CD4-positive, alpha-beta T cell treated with Interleukin-17A for 4 hours (primary cell): ENCODE measurements at places on chromosomes 1 and 21.
A peak's percentile ranks its signal among the peaks of the same experiment; 100 is the strongest.

DNA sequence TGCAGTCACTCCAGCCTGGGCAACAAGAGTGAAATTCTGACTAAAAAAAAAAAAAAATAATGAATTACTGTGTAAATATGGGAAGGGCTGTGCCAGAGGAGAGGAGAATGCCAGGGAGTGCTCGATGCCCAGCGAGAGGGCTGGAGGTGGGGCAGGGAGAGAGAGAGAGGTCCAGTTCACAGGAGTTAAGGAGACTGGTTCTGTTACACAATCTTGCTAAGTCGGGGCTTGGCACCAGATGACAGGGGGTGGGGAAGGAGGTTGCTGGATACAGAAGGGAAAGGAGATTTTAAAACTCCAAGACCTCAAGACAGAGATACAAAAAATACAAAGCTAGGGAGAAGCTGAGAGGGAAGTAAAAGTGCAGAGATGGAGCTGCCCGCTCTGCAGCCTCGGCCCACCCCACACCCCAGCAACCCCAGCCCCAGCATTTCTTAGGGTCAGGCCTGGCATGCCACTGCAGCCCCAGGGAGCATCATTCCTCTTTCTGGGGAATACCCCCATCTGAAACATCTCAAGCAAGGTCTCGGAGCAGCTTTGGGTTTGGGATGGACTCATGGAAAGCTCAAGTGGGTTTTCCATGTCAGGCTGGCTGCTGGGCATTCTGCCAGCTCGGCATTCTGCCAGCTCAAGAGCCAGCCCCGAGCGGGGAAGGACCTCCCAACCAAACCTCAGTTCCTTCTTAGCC is 991 bp downstream of the SELENBP1 start:
- no peak for DNase-seq

DNA sequence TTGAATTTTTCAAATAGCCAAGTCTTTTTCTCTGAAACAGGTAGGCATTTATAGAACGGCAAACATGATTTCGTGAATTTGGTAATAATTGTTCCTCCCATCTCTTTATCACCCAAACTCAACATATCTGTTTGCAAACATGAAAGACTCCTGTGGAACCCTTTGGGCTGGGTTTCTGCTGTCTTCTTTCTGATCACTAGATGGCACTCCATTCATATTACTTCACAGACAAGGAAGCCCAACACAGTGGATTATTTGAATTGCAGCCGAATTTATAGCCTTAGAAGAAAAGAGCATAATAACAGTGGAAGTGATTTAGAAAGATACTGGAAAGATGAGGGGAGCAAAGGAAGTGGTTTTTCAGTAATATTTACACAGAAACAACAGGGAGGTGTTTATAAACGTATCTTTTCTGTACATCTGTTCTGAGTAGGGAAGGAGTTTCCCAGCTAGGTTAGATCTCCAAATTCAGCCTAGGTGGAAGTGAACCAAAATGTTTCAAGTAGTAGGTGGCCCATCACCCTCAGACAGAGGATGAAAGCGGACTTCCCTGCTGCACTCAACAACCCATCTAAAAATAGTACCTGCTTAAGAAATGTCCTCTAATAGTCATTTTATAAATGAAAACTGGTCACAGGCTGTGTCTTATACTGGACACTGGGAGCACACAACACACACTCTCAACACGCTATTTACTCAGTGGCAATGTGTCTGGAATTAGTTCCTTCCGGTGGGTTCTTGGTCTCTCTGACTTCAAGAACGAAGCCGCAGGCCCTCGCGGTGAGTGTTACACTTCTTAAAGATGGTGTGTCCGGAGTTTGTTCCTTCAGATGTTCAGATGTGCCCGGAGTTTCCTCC is 67.6 kb downstream of the MAP3K21 start:
- peak; percentile 9 for DNase-seq

- DNase-seq, result no peak
Observed at GRCh38 chr1:84899969-84900368, 7.0 kb upstream of the LPAR3 start.

- DNase-seq, result no peak
Observed at GRCh38 chr1:169118227-169118626, 11.7 kb downstream of the ATP1B1 start.

DNA sequence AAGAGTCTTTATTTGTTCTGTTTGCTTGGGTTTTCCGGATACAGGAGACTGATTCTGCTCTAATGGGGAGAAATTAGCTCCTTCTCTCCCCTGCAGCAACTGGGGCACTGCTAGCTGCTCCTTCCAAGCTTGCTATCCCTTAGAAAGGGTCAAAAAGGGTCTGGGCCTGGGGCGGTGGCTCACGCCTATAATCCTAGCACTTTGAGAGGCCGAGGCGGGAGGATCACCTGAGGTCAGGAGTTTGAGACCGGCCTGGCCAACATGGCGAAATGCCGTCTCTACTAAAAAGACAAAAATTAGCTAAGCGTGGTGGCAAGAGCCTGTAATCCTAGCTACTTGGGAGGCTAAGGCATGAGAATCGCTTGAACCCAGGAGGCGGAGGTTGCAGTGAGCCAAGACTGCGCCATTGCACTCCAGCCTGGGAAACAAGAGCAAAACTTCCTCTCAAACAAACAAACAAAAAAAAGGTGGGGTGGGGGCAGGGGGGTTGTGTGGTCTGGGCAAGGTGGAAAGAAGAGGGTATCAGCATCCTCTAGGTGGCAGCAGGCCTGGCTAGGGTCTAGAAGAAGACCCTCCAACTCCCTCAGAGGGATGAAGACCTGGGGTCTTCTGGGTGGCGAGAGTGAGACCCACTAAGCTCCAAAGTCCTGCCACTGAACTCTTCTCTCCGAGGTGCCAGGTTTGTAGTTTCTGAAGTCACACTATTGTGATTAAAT is 15.4 kb upstream of the TBX15 start:
- DNase-seq, result no peak

DNA sequence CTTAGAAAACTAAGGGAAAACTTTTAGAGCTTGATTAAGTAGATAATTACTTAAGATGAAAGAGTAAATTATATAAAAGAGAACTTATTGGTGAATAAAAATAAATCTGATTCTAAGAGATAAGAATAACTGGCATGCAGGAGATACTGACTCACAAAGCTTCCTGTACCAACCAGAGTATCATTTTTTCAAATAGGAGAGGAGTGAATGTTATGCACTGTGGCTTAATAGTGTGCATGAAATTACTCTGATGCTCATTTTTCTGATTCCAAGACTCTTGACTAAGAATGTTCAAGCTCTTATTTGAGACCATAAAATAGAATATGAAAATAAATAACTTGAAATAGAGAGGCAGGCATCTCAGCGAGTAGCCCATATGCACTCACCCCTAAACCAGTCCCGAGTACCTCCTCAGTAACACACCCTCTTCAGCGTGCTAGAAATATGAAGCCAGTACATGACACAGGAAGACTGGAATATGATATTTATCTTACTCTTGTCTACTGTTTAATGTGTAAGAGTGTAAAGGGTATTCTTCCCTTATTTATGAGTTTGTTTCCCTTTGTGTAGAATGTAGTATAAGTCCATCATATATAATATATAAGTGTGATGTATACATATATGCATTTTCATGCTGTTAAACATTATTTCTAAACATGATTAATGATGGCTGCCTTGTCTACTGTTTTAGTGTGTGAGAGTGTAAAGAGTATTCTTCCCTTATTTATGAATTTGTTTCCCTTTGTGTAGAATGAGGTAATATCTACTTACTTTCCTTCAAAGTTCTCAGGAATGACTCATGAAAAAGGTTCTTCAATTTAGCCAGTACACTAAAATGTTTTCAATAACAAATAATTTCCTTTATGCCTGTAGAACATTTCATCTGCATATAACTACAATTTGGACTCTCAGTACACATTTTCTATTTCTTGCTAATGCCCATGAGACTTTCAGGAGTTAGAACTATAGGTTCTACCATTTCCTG is 99.2 kb upstream of the PALMD start:
- no peak for DNase-seq

DNA sequence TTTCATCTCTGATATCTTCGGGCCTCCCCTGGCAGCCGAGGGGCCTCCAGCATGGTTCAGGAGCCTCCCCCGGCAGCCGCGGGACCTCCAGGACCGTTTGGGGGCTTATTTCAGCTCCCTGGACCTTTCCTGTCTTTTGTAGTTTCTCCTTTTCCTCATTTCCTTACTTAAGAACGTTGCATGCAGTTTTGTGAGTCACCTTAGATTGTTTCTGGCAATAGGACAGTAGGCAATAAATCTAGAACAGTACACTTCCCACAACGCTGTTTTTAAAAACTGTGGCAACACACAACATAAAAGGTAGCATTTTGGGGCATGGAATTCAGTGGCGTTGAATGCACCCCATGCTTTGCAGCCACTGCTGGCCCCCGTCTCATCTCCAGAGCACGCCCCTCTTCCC is 24.4 kb downstream of the FAAP20 start:
- DNase-seq, result no peak

GRCh38 chr1:175750366-175751071 is 7.1 kb upstream of the TNR start:
- no peak for DNase-seq

GRCh38 chr1:94919241-94920030 is 7.5 kb downstream of the CNN3 start:
- no peak for DNase-seq

DNA sequence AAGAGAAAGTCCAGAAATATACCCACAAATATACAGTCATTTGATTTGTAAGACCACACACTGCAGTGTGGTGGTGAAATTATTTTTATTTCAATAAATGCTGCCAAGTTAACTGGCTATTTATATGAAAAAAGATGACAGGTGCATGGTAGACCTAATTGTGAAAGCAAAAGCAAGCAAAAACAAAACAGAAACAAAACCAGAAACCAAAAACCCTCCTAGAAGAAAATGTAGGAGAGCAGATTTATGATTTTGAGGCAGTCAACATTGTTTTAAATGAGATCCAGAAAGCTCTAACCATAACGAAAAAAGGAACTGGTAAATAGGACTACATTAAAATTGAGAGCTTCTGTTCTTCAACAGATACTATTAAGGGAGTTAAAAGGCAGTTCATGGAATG is 303.6 kb downstream of the PRDM2 start:
- DNase-seq, result no peak

DNA sequence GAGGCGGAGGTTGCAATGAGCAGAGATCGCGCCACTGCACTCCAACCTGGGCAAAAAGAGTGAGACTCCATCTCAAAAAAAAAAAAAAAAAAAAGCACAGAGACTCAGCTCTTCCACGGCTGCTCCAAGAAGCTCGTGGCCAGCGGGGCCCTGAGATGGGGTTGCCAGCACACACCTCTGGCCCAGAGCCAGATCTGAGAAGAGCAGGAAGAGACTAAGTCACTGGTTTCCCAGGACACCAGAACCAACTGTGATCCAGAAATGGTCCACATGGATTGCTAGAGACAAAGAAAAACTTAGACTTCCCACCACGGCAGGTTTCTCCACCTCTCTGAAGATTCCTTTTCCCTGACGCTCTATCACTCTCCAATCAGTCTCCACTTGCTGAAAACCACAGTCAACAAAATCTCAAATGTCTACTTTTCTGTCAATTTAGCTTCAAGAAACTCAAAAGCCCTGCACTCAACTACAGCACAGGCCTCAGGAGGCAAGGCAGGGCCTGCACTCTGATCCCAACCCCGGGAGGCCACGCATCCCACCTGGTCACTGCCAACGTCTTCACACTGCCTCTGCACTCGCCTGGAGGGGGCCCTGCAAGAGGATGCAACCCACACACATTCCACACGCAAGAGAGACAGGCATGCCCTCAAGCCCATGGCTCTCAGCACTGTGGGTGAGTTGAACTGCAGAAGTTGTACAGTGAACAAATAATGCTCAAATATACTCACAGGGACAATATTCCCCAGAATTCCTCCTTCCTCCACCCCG is 79.0 kb downstream of the NPHP4 start:
- DNase-seq, result no peak
